ENCODE measurements at places on chromosomes 2 and 18. TPM values are rescaled to one million over a fixed set of nuclear protein-coding genes. Genes with fewer than 3 reads are reported as not detected.

UGT1A3 gene
- total RNA-seq, result not detected

CNTNAP5 gene
- not detected for total RNA-seq

TTR gene
- total RNA-seq, result not detected

LIPG gene
- total RNA-seq, result 0.60 TPM

STAM2 gene
- total RNA-seq, result 13.3 TPM

- no peak for DNase-seq
Measured at GRCh38 chr18:74351354-74351753, 35.7 kb downstream of the C18orf63 start.

DNA sequence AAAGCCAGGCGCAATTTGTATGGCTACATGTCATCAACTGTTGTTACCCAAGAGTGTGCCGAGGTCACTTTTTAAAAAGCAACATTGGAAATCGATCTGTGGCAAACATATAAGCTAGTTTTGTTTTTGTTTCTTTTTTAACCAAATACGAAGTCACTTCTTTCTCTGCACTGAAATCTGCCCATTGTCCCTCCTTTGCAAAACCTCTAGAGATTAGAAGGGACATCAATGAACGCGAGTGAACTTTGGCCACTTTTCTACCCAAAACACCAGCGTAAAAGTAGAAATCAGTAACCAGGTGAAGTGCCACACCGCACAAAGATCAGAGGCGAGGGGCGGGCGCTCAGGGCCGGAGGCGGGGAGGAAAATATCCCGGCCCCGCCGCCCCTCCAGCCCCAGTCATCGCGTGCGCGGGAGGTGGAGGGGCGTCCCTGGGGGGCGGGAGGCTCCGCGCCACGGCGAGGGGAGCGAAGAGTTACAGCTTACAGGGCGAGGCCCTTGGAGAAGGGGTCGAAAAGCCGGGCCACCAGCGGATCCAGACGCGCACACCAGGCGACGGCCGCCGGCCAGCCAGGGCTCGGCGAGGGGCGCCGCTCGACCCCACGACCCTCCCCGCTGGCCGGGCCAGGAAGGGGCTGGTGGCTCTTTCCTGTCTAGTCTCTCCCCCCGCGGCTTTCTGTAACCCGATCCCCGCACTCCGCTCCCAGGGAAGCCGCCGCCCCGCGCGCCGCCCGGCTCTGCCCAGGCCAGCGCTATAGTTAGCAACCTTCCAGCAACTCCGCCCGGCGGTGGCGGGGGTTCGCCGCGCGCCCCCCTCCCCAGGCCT lies 993 bp downstream of the RBMS1 start:
- DNase-seq, result peak; percentile 57

- no peak for DNase-seq
Measured at GRCh38 chr2:30979822-30980245, 158.4 kb downstream of the GALNT14 start.

GRCh38 chr2:120224735-120225548 lies 1.7 kb upstream of the TMEM185B start:
- DNase-seq, result no peak

- no peak for DNase-seq
Measured at GRCh38 chr2:217527590-217528202, 475.1 kb downstream of the TNS1 start.

GRCh38 chr2:59195851-59196250 lies 954.7 kb upstream of the FANCL start:
- DNase-seq, result no peak

GRCh38 chr2:200863782-200864175 lies 679 bp downstream of the CLK1 start:
- DNase-seq, result no peak

GRCh38 chr2:86142436-86143257 lies 36.6 kb downstream of the PTCD3 start:
- DNase-seq, result no peak

DNA sequence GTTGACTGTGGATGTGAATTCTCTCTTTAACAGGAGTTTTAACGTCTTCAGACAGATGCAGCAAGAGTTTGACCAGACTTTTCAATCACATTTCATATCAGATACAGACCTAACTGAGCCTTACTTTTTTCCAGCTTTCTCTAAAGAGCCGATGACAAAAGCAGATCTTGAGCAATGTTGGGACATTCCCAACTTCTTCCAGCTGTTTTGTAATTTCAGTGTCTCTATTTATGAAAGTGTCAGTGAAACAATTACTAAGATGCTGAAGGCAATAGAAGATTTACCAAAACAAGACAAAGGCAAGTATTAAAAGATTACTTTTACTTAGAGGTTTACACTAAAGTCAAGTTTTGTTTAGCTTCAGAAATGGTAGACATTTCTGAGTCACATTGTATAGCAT lies 30.2 kb upstream of the TYMS start:
- no peak for DNase-seq

DNA sequence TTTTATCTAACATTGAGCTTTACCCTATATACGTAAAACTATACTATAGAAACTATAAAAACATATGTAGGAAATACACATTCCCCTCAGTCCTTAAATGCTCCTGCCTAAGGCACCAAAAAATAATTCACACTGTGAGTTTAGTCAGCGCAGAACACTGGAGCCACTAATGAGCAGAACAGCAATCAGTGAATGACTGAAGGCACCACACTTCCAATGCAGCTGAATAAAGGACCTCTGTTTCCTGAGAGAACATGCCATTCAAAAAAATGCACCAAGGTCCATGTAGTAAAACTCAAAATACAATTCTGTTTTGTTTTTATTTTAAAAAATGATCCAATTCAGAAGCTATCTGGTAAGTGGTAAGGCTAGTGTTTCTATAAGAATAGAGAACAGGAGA lies 1280.6 kb upstream of the NRXN1 start:
- no peak for DNase-seq

- DNase-seq, result no peak
Measured at GRCh38 chr2:32783933-32784332, 156.1 kb downstream of the TTC27 start.
